ENCODE measurements at places on chromosomes 4 and X.

- no peak for DNase-seq
Measured at GRCh38 chr4:7775396-7775795, 164.3 kb downstream of the AFAP1 start.

- DNase-seq, result no peak
Measured at GRCh38 chrX:55801811-55802210, 84.3 kb downstream of the RRAGB start.

DNA sequence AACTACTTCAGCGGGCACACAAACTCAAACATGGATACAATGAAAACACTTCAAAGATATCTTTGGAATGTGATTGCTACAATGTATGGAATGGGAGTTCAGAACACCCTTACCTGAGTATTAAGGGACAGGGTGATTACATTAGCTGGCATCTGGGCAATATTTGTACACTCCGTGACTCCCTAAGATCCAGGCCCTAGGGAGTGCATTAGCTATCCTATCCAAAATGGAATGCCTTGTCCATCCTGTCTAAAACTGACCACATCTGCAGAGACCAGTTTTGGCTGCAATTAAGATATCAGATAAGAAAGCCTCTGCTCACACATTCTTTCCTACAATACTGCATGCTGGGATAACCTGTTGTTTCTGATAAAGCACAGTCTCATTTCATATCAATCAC is 176.6 kb upstream of the EMCN start:
- no peak for DNase-seq

DNA sequence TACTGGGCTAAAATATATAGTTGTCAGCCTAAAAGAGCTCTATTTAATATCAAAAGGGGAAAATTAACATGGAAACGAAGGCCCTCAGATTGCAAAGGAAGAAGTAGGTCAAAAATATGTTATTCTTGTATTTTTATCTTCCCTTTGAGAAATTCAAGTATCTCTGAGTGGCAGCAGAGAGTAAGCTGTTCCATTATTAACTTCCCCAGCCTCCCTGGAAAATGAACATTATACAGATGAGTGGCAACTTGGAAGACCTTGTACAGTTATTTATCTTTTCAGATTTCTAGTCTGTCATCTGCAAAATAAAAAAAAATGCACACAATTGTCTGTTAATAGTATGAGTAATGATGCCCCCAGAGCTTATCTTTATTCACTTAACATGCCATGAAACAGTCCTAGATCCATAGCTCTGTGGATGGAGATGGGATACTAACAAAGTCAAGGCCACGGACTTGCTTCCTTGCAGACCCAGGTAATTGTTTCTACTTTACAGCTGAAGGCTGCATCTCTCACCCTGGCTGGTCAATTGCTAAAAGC is 93.0 kb downstream of the CORIN start:
- DNase-seq, result no peak
